ENCODE measurements at places on chromosomes 5 and 9. TPM values are rescaled to one million over a fixed set of nuclear protein-coding genes. Genes with fewer than 3 reads are reported as not detected.

DNA sequence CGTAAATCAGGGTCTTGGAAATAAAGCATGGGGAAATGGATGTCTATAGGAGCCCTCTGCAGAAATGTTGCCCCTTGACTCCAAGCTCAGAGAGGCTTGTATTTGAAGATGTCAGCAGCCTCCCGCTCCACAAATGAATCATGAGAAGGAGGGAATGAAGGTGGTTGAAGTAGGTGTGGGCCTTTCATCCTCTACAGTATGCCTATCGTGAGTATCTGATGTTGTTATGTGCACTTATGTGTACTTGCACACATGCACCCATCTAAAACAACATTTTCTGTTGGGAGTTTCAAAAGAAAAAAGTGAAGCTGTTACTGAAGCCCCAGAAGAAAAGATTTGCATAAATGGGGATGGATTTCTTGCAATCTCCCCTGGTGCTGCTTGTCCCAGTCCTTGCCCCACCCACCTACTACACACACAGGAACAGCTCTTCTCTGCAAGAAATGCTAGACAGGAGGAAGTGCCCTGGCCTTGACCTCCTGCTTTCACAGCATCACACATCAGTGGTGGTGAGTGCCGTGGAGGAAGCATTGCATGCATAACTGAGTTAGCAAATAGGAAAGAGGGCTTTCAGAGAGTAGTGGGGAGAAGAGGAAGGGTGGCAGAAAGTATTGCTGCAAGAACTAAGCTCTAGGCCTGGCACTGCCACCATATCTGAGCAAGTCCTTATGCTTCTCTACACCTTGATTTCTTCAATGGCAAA is 156.1 kb downstream of the SNX18 start:
- DNase-seq: no peak

SVEP1 gene
- 10.9 TPM for total RNA-seq

GRCh38 chr5:76257897-76258296 is 145.2 kb upstream of the IQGAP2 start:
- no peak for DNase-seq

DNA sequence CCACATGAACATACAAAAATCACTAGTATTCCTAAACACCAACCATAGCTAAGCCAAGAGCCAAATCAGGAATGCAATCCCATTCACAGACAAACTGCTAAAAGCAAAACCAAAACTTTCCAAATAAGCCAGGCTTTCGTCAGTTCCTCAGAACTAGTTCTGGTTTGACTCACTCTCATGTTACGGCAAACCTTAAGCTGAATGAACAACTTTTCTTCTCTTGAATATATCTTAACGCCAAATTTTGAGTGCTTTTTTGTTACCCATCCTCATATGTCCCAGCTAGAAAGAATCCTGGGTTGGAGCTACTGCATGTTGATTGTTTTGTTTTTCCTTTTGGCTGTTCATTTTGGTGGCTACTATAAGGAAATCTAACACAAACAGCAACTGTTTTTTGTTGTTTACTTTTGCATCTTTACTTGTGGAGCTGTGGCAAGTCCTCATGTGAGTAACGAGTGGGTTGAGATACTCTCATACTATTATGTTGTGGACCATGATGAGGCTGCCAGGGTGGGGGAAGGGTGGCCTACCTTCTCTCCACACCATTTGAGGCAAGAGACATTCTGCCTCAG is at the start of gene PDCD1LG2:
Gene PDCD1LG2 (plus strand): TSS at position 172 of the 572 bp plus-strand sequence. CDS start 12,016 bp downstream, outside the sequence.
- no peak for DNase-seq

- no peak for DNase-seq
Observed at GRCh38 chr5:172837640-172838039, 3.6 kb downstream of the ERGIC1 start.

NR6A1 gene
- 2.8 TPM for total RNA-seq

- DNase-seq: no peak
Observed at GRCh38 chr5:113070901-113071300, 94.3 kb downstream of the DCP2 start.

DNA sequence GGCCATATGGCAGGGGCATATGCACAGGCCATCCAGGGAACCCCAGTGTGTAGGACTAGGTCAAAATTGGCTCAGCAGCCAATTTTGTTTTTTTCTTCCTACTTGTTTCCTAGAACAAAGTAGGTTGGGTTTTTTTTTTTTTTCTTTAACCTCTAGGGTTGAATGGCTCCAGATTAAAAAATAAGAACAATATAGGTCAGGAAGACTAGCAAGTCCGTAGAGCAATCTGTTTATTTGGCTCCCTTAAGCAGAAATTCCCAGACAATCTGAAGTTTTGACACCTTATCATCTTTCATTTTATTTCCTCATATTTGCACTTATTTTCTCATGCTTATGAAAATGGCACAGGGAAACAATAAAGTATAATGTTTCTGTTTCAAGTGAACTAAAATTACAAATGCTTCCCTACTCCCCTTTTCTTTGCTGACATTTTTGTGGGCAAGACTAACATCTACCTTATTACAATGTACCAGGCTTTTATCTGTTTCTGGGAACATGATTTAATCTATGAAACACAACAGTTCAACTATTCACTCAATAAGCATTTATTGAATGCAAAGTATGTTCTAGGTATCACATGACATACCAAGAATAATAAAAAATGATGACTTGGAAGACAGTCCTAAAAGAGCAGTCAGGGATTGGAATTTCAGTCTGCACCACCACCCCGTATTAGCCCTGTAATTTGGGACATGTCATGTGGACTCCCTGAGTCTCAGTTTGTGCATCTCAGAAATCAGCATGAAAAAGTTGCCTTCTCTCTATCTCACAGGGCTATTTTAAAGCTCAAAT is 30.5 kb downstream of the TLR4 start:
- no peak for DNase-seq

AMACR gene
- 13.4 TPM for total RNA-seq

DNA sequence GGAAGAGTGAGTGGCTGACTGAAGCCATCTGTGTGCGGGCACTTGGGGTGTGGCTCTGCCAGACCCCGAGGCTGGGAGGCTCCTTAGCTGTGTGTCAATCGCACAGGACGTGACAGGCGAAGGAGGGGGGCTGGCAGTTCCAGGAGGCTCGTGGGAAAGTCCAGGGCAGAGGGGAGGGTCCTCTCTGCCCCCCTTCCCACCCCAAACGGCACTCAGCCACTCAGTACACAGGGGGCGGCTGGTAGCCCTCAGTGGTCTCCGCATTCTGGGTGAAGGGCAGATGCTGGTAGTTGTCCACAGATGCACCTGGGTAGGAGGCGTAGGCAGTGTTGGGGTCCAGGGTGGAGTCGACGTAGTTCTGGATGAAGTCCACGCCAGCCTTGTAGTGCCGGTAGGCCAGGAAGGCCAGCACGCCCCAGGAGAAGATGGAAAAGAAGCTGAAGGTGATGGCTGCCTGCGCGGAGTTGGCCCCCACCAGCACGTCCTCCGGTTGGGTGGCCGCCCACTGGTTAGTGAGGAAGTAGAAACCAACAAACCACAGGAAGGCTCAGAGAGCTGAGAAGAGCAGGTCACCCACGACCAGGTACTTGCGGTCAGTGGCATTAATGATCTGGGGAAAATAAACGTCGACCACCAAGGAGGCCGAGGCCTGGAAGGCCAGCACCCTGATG is 85.4 kb upstream of the CEP78 start:
- no peak for DNase-seq

PDZD2 gene
- total RNA-seq: 22.1 TPM

- DNase-seq: no peak
Observed at GRCh38 chr5:164650427-164650826, 1145.0 kb downstream of the MAT2B start.

GRCh38 chr9:109843641-109844040 is 63.6 kb downstream of the PALM2AKAP2 start:
- DNase-seq: no peak

GRCh38 chr5:32346869-32347268 is 34.1 kb upstream of the MTMR12 start:
- no peak for DNase-seq

- no peak for DNase-seq
Observed at GRCh38 chr9:70830618-70831017, 290.8 kb downstream of the TRPM3 start.

GRCh38 chr5:148384380-148384737 is 601 bp downstream of the FBXO38 start:
- no peak for DNase-seq

GRCh38 chr5:153824909-153825308 is 213.8 kb downstream of the FAM114A2 start:
- no peak for DNase-seq

DNA sequence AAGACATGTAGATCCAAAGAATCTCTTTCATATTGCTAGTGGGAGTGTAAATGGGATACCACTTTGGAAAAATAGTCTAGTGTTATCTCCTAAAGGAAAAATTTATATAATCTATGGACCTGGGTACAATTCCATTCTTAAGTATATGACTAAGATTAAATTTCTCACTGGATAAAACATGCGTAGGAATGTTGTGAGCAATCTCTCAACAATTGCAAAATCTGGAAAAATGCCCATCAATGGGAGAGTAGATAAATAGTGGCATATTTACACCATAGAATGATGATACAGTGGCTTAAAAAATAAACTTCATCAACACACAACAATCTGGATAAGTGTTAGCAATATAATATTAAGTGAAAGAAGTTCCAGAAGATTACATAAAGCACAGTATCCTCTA is 469.5 kb downstream of the MAN2A1 start:
- DNase-seq: no peak

- DNase-seq: no peak
Observed at GRCh38 chr5:152900332-152900731, 495.3 kb upstream of the NMUR2 start.

PCDHB7 gene
- total RNA-seq: 5.2 TPM

MARVELD2 gene
- 12.9 TPM for total RNA-seq

DNA sequence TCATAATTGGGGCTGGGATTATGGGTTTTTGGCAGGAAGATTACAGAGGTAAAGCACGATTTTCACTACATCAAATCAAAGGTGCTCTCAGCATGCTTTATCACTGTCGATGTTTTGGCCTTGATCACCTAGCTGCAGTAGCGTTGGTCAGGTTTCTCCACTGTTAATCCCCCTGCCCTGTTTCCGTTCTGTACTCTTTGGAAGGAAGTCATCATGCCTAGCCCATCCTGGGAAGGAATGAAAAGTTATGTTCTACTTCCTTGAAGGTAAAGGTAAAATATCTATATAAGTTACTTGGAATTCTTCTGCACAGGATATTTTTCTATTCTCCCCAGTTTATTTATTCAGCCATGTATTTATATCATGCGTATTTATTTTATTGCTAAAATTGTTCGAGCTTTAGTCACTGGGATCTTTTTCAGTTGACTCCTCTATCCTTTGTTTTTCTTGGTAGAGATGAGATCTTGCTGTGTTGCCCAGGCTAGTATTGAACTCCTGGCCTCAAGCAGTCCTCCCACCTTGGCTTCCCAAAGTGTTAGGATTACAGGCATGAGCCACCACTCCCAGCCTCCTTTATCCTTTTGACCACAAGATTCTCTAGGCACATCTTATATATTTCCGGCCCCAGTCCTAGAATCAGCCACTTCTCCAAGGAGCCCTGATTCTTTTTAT is 25.3 kb downstream of the FAF2 start:
- no peak for DNase-seq

IRX2 gene
- total RNA-seq: 11.0 TPM

RUSC2 gene
- total RNA-seq: 29.2 TPM
